ENCODE measurements at places on chromosomes 1 and 21. TPM values are rescaled to one million over a fixed set of nuclear protein-coding genes. Genes with fewer than 3 reads are reported as not detected.

DNA sequence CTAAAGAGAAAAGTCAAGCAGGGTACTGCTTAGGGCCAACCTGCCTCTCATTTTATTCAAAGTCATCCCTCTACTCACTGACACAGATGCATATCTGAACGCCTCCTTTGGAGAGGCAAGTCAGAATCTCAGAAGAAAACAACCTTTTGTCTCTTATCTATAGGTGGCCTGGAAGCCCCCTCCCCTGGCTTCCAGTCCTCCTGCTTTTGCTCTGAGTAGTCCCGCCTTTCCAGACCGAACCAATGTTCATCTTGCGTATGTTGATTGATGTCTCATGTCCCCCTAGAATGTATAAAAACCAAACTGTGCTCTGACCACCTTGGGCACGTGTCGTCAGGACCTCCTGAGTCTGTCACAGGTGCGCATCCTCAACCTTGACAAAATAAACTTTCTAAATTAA lies 81.8 kb downstream of the WDR4 start:
- no peak for ATAC-seq

GRCh38 chr1:21270086-21270689 lies 20.1 kb downstream of the ECE1 start:
- peak; percentile 58 for ATAC-seq

- no peak for ATAC-seq
Measured at GRCh38 chr1:101613546-101613945, 376.7 kb downstream of the S1PR1 start.

DNA sequence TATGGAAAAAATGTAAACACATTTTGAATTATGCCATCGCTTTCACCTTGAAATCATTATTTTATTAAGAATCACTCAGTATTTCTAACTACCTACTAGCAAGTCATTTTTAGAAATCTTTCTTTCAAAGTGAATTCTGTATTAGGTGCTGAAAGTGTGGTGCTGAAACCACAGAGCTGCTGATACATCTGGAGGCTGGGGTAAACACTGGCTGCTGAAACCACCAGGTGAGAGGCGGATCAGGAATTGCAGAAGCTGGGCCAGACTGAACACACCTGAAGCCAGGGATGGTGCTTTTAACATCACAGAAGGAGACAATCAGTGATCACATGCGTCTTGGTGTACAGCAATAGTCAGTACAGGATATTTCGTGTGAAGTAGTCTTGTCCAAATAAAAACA lies 42.2 kb upstream of the KCNE1 start:
- ATAC-seq: no peak

GRCh38 chr21:34204481-34205439 lies 131.4 kb downstream of the MRPS6 start:
- no peak for ATAC-seq

GRCh38 chr1:224559981-224560728 lies 56.0 kb upstream of the CNIH3 start:
- ATAC-seq: no peak

DNA sequence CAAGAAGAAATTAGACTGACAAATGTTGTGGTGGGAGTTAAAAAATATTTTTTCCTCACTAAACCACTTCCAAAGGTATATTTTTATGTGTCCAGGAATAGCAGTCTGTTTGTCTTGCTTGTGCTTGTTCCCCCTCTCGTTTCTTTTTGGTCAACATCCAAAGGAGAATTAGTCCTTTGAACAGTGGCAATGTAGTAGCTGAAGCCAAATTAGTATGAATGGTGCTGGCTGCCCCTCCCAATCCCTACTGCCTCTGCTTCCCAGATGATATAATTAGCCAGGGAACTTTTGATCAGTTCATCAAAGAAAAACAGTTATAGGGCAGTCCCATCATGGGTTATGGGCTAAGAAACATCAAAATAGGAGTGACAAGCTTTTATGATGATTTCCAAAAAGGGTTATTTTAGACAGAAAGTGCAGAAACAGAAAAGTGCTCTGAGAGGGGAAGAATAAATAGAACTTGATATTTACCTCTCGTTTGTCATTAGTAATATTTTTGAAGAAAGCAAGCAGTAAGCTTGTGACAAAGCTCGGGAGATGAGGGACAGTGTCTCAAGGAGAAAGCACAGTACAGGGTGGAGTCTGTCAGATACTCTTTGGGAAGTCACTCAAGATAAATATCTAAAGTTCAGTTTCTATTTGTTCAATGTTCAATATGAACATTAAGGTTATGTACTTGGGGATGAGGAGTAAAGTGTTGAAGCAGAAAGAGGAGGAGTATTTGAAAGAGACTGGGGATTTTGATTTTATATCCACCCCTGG lies 239.1 kb downstream of the HLX start:
- ATAC-seq: no peak

GRCh38 chr21:44955141-44955797 lies 15.4 kb downstream of the SLX9 start:
- ATAC-seq: no peak

- ATAC-seq: no peak
Measured at GRCh38 chr1:77534456-77534855, 148.0 kb downstream of the ZZZ3 start.

DNA sequence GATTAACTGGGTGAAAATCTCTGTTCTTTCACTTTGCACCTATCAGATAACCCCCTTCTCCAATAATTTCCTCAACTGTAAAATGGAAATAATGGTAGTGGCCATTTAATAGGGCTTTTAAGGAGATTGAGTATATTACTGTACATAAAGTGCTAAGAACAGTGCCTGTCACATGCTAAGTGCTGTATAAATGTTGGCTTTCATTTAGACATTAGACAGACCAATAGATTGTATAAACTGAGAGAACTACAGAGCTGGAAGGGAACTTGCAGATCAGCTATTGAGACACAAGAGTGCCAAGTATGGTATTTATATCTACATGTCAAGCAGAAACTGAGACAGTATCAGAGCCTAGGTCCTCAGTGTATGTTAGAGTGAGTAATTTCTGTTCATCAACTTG lies 934.7 kb downstream of the PLA2G4A start:
- no peak for ATAC-seq

DNA sequence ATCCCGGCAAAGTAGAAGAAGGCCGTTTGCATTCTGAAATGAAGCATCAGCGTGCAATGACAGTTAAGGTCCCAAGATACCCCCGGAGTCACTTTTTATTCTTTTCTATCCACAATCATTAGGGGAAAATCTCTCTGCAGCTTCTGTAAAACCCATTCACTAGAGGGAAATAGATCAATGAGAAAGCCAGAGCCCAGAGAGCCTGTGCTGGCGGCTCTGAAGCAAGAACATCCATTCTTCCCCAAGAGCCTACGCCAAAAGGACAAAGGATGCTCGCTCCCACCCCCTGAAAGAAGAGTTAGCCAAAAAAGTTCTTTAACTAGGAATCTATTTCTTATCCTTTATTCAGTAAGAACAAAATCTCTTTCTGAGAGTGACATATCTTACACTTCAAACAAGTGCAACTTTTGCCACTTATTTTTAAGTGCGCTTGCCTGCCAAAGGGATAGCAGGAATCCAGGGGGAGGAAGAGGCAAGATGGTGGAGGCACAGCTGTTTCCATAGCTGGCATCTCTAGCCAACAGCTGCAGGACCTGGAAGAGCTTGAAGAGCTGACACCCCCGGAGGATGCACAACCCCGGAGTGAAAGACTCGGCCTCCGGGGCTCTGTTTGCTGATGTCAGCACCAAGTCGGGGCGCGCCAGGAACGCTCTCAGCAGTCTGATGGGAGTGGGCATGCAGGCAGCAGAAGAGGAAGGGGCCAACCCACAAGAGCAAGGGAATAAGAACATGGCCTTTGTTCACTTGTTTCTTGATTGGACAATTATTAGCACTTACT lies 68.7 kb downstream of the KCNN3 start:
- no peak for ATAC-seq

SMCP gene
- total RNA-seq: not detected

RGS1 gene
- 8.3 TPM for total RNA-seq

ATP6V1G3 gene
- total RNA-seq: not detected

VSIG8 gene
- total RNA-seq: not detected

APCS gene
- total RNA-seq: not detected
